HuH-7 (cell line): ENCODE measurements at places on chromosomes 2 and 18.

DNA sequence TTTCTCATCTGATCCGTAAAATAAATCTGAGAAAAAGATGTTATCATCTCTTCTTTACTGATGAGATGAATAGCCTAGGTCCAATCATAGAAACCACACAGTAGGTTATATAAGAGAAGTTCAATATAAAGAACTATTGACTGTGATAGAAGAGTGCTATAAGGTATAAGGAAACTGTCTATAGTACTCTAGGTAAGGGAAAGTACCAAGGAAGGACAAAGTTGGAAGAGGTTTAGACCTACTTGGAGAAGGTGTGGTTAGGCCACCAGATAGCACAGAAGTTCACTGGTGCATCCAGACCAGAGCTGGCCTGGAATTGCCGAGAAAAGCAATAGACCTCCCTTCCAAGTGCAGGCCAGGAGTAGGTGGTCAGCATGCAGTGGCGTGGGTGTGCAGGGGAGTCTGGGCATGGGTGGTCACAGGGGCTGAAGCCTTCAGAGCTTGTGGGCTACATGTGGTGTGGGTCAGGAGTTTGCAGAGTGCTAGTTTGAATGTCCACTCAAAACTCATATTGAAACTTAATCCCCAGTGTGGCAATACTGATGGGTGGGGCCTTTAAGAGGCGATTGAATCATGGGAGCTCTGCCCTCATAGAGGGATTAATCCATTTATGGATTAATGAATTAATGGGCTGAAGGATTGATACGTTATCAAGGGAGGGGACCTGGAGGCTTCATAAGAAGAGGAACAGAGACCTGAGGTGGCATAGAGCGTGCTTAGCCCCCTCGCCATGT lies 86.3 kb downstream of the ALPK2 start:
- DNase-seq: no peak

DNA sequence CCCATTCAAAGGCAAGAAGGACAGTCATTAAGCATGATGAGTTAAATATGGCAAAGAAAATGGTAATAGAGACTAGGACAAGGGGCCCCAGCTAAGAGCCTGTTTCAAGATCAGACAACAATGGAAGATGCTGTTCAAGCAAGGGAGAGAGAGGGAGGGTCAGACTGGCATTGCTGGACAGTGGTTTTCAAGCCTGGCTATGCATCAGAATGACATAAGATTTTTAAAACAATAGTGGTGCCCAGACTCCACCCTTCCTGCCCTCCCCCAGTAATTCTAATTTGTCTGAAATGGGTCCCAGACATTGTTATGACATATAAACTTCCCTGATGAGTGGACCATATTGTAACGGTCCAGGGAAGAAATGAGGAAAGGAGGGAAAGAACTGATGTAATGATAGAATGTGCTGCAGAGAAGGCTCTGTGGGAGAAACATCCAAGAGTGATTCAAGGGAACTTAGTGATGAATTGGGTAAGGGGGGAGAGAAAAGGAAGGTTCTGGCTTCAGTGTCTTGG lies 112.9 kb upstream of the TRIB2 start:
- DNase-seq: no peak

DNA sequence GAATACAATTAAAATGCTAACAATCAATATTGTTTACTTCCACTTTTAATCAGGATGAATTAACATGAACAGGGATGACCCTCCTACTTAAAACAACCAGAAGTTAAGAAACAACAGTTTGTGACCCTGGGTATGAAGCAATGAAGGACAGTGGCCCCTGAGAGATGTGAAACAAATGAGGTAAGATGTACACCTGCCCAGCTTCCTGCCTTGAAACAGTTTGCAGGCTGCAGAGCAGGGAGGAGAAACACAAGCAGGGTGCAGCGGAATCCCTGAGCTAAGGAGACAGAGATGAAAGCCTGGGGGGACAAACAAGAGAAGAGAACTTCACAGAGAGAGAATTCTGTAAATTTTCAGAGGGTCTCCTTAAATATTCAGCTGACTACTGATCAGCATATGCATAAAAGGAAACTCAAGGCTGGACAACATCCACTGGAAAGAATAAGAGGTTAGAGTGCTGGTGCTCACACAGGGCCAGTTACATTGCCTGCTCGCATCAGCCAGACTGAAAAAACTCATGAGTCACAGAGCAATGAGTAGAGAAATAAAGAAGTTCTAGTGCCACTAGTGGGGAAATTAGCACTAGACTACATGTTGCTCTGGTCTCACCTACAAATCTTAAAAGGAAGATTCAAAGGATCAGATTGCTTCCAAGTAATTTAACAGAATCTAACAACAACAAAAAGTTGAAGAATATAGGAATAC lies 106.4 kb downstream of the PID1 start:
- DNase-seq: no peak

DNA sequence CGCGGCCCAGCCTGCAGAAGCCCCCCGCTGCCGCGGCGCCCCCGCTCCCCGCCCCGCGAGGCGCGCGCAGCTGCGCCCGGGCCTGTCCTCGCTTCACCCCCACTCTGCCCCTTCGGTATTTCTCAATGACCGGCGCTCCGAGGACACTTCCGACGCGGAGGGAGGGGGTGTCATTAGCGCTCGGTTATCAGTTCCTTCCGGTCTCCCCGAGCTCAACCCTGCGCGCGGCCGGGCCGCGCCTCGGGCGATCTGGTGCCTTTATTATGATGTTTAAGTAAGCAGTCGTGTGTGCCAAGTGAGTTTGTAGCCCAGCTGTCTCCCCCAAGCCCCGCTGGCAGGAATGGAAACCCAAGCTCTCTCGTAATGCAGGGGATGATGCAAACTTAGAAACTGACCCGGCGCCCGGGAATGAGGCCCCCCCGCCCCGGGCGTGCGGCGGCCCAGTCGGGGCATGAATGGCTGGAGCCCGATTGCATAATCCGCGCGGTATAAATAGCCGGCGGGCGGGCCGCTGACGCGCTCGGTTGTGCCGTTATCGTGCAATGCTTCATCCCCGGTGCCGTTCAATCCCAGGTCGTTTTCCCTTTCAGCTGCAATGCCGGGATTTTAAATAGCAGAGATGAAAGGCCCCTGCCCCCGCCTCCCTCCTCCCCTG lies 3.9 kb upstream of the SPRED2 start:
- peak; percentile 83 for DNase-seq

DNA sequence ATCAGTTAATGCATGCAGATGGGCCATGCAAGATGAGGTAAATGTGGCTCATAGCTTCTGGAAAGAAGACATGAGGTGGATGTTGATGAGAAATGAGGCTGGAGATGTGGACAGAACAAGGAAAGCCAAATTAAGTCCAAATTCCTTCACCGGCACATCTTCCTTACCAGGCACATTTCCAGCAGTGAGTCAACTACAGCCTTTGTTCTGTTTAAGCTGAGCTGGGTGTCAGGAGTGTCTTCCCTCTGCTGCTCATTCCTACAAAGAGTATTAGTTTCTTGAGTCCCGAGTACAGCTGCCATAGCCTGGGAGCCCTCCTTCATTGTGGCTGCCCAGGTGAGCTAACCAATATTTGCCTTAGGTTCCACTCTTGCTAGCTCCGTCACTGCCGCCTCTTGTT lies 945.0 kb downstream of the SLC4A3 start:
- DNase-seq: no peak

- no peak for DNase-seq
Observed at GRCh38 chr18:12038082-12038638, 55.5 kb upstream of the ANKRD62 start.

DNA sequence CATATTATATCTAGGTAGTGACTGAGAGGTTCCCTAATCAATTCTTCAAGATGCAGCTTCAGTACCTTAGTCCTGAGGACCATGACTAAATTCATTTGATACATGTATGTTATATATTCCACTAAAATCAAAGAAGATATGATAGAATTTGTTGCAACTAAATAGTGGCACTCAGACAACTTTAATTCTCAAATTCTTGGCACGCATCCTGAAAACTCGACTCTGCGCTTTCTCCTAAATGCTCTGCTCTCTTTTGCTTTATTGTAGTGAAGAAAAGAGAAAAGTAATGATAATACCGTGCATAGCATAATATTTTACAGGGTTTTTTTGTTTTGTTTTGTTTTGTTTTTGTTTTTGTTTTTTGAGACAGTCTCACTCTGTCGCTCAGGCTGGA lies 475.3 kb downstream of the ARHGAP15 start:
- DNase-seq: no peak

- peak; percentile 48 for DNase-seq
Observed at GRCh38 chr18:21686282-21687105, 18.1 kb downstream of the ABHD3 start.

DNA sequence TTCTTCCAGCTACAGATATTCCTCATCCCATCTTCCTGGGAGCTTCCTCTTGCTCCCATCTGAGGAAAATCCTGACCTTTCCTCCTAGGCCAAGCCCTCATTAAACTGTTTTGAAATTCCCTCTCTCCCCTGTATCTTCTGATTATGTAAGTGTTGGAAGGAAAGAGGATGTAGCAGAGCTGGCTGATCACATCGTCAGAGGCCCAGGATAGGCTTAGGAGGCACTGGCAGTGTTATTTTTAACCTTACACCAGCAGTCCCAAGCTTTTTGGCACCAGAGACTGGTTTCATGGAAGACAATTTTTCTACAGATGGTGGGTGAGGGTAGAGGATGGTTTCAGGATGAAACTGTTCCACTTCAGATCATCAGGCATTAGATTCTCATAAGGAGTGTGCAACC lies 630.4 kb downstream of the EPHA4 start:
- DNase-seq: no peak

GRCh38 chr2:32061430-32061829 lies 1.9 kb upstream of the SPAST start:
- no peak for DNase-seq

DNA sequence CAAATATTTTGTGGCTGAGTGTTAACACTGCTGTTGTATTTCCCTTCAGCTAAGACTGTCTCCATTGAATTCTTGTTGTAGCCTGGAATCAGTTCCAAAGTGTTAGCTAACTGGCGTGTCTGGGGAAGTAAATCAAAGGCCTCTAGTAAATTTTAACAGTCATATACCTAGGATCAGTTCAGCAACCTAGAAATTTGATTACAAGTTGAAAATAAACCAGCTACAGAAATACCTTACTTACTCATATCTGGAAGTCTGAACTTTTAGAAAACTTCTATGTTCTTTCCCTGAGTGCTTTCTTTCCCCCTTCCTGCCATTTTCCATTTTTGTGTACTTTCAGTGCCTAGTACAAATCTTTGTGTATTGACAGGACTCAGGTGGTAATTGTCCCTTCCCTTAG lies 396.7 kb upstream of the DCC start:
- DNase-seq: no peak

DNA sequence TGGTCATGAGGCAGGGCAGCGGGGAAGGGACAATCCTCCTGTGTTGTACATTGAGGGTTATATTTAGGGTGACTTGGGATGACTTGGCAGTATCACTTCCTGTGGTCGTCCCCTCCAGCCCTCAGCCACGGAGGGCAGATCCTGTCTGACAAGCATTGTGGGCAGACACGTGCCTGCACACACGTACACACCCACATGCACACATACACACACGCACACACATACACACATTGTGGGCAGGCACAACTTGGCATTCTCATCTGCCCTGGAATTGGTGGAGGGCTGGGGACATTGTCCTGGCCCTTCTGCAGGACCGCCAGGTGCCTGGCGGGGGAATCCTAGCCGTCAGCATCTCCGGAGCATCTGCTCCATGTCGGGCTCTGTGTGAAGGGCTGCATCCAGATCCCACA lies 47.6 kb downstream of the ODC1 start:
- DNase-seq: no peak

GRCh38 chr2:235603659-235604058 lies 109.8 kb downstream of the AGAP1 start:
- DNase-seq: no peak

DNA sequence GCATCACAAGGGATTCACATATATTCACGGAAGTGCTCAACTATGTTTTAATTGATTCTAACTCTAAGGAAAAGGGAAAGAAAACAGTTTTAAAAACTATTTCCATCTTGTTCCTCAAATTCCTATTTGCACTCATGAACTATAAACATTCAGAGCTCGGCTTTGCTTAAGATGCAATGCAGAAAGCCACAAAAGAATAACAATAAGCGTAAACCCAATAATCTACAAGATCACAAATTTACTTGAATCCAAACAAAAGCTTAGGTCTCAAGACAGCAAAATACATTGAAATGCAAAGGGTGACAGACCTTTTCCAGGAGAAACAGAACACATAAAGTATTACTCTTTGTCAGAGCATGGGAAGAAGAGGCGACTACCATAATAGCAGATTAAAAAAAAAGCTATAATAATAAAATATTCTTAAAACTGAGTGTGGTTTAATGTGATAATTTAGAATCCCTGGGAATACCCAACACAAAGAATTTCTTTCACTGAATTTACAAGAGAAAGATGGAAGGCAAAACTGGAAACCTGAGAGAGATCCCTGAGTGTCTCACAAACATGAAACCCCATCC lies 1094.9 kb downstream of the LRP1B start:
- DNase-seq: no peak

- DNase-seq: no peak
Observed at GRCh38 chr2:227566012-227566411, 32.7 kb upstream of the SCYGR2 start.

GRCh38 chr2:12661489-12661888 lies 55.2 kb upstream of the TRIB2 start:
- no peak for DNase-seq

DNA sequence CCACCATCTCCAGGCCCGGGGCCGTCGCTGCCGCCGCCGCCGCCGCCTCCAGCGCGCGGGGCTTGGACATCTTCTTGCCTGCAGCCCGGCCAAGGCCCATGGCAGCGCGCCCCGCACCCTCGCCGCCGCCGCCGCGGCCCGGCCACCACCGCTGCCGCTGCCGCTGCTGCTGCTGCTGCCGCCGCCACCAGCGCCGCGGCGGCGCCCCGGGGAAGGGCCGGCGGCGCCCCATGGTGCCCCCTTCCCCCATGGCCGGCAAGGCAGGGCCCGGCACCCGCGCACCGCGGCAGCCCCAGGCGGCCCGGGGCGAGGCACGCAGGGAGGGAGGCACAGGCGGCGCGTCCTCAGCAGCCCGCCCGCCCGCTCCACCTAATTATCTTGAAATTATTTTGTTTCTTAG lies 3057.4 kb downstream of the RPIA start:
- DNase-seq: no peak

DNA sequence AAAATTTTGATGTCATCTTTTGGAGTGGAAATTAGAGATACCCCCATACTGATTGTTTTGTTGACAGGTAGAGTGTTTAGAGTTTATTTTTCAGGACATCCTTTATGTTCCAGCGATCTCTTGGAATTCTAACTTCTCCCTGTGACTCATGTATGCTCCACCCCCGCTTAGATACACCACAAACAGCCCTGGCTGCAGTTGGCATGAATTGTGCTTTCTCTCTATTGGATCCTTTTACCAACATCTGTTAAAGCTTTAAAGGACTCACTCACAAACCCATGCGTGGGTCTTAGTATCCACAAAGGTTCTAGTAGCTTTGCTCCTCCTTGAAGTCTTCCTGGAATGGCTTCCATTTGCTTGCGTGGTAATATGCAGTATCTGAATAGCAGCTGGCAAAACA lies 409.5 kb upstream of the POU3F3 start:
- DNase-seq: no peak

GRCh38 chr2:54557601-54558187 lies 101.6 kb downstream of the SPTBN1 start:
- DNase-seq: peak; percentile 72
